ENCODE measurements at places on chromosomes 3 and 15. TPM values are rescaled to one million over a fixed set of nuclear protein-coding genes. Genes with fewer than 3 reads are reported as not detected.

The STRIT1 gene
- not detected for total RNA-seq

The KIF15 gene
- total RNA-seq: 25.8 TPM

GRCh38 chr15:92425578-92426225 is 32.0 kb downstream of the ST8SIA2 start:
- DNase-seq: no peak

DNA sequence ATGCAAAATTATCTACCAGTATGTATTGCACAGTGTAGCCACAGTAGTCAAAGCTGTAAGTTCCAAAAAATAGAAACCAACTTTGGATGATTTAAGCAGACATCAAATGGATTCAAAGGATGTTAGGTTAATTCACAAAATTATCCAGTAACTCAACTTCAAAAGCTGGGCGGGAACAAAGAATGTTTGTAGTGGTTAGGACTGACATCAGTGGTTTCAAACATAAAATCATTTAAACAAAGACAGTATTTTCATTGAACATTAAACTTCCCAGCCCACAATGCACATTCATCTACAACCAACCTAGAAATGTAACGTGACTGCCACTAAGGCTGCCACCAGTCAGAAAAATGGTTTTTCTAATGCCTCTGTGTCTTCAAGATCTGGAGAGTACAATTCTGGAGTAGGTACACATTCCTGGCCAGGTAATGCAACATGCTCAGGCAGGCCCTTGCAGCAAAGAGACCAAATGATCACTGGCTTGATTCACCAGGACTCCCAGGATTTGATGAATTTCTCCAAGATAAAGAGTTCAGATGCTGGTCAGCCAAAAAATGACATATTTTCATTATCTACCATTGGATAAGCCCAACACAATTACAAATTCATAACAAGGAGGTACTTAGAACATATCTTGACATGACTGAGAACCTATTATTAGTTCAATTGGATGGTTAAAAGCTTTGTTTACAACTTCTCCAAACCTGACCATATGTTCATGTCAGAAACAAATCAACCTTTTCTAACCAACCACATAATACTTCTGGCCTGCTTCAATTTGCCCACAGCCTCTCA is 189.8 kb upstream of the CNTN4 start:
- DNase-seq: no peak

The CHST2 gene
- 0.15 TPM for total RNA-seq

GRCh38 chr3:43997788-43998369 is 243.8 kb upstream of the TOPAZ1 start:
- DNase-seq: peak; percentile 37

The ST3GAL6 gene
- 5.4 TPM for total RNA-seq

The THAP10 gene
- 5.5 TPM for total RNA-seq

The BOC gene
- 3.0 TPM for total RNA-seq

- no peak for DNase-seq
Observed at GRCh38 chr3:155876503-155876902, 6.1 kb downstream of the GMPS start.

DNA sequence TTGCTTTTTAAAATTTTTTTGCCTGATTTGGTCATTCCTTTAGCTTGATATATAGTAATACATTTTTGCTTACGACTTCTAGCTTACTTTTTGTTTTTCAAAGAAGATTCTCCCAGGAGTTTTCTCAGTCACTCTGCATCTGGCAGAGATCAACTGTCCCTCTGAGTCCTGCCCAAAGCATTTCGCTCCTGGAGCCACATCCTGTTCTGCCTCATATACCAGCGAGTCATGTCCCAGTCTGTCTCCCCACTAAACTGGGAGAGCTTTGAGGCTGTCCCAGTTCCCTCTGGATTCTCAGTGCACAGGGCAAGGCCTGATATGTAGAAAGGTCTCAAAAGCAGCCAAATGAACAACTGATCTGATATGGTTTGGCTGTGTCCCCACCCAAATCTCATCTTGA is 326.3 kb downstream of the ARRDC4 start:
- no peak for DNase-seq

- DNase-seq: no peak
Observed at GRCh38 chr15:57704441-57704840, 2.1 kb upstream of the POLR2M start.

DNA sequence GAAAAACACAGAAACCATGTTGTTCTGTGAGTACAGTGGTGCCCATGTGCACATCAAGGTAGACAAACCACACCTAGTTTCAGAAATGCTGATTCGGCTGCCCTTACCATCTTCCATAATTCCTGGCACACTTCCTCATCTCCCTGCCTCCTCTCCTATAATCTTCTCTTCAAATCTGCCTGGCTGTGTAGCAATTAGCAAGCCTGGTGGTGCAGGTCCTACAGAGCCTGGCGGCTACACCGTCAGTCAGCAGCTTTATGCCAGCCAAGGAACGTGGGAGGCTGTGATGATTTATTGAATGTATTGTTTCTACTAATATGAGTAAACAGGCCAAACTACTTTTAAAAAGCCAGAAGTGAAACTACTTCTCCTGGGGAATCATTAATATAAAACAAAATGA is 106.8 kb downstream of the SEMA6D start:
- DNase-seq: no peak

GRCh38 chr3:7621046-7621630 is 760.2 kb downstream of the GRM7 start:
- DNase-seq: no peak

GRCh38 chr15:34721802-34722438 is 32.9 kb downstream of the GJD2 start:
- no peak for DNase-seq

GRCh38 chr3:154274348-154274747 is 49.9 kb downstream of the DHX36 start:
- no peak for DNase-seq

The GOLGA6A gene
- total RNA-seq: not detected

- peak; percentile 41 for DNase-seq
Observed at GRCh38 chr15:36803773-36804172, 224.3 kb downstream of the CDIN1 start.

The INTS14 gene
- 53.7 TPM for total RNA-seq

DNA sequence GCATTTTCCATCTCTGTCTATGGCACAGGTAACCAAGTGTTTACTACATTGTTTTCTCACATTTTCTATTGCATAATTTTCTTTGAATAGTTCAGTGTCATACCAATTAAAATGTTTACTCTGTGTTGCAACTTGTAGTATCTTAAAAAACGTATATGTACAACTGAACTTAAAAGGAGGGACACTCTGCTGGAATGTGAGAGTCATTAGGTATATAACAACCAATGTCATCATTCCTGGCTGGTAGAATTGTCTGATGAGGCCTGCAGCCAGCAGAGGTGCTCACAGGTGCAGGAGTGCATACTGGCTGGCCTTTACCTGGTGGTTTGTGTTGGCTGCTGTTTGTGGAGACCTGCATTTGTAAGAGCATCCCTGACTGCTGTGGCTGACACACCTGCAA is 19.1 kb upstream of the RARRES1 start:
- peak; percentile 92 for DNase-seq

DNA sequence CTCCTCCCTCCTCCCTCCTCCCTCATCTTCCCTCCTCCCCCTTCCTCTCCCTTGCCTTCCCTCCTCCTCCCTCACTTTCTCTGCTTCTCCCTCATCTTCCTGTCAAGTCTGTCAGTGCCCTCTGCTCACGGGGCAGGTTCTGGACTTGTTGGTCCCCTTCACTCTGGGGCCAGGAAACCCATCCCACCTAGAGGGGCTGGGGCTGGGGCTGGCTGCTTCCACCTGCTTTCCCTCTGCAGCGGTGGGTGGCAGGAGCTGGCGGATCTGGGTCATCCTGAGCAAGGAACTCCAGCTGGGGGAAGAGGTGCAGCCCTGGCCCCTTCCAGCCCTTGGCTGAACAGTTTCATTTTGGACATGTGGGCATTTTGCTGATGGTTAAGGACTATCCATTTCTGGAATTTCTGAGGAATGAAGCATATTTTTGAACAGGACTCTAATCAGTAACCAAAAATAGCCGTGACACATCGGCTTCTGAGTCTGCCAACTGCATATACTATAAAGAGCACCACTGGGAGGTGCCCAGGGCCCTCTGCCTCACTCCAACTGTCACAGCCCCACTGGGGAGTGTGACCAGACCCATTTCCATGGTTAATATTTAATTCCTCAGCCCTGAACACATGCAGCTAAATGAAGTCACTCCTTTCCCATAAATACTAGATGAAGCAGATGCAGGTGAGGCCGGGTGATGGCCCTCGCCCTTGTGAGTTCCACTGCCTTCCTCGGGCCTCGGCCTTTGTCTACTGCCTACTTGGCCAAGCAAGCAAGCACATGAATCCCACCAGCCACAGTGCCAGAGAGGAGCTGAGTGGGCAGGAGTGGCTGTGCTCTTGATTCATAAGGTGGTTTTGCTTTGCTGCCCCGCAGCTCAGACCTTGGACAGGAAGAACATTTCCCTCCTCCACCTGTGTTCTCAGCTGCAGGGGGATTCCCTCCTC is 39.8 kb downstream of the CHDH start:
- no peak for DNase-seq

DNA sequence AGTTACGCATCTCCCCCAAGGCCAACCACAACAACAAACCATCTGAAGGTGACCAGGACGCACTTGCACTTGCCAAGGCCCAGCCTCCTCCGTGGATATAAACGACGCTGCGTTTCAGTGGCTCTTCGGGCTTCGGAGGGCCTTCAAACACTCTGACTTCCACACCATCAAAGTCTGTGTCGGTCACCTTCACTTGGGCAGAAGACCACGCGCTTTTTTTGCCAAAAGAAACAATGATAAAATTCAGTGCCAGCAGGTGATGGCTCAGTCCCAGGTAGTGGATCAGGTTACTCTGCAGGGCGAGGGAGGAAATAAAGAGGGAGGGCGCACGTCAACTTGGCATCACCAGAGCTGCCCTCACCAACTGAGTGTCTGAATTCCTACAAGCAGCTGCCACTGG is 63.0 kb downstream of the NCEH1 start:
- peak; percentile 75 for DNase-seq

The HYAL1 gene
- 1.3 TPM for total RNA-seq

DNA sequence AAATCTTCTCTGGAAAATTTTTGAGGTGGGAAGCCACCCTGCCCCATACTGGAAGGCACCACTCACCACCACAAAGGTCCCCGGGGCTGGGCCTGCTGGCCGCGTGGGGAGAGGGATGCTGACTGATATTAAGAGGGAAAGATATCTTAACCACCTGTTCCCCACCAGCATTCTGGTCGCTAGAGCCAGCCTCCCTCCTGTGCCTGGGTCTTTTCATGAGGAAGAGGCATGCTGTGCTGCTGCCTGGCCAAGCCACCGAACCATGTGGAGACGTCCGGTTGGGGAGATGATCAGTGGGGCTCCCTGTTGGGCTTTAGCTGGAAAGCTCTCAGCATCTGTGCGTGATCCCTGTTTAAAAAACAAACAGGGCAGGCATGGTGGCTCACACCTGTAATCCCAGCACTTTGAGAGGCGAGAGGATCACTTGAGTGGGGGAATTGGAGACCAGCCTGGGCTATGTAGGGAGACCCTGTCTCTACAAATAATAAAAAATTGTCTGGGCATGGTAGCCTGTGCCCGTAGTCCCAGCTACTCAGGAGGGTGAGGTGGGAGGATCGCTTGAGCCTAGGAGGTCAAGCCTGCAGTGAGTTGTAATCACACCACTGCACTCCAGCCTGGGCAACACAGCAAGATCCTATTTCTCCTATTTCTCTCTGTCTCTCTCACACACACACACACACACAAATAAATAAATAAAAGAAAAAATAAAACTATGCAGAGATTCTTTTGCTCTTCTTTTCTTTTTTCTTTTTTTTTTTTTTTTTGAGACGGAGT is 1.0 kb downstream of the KLHL18 start:
- no peak for DNase-seq

DNA sequence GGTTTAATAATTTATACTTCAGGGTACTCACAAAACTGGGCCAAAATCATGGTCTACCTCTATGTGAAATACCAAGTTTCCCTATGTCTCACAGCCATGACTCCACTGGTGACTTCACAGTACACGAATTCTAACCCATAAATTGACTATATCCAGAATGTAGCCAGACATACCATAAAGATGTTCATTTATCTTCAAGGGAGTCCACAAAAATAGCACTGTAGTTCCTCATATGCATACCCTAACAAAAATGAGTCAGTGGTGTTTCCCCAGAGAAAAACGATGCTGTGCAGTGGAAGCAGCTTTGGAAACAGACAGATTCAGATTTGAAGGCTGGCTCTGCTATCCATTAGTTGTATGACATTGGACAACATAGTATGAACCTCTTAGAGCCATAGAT is 438.8 kb downstream of the FHIT start:
- DNase-seq: no peak

DNA sequence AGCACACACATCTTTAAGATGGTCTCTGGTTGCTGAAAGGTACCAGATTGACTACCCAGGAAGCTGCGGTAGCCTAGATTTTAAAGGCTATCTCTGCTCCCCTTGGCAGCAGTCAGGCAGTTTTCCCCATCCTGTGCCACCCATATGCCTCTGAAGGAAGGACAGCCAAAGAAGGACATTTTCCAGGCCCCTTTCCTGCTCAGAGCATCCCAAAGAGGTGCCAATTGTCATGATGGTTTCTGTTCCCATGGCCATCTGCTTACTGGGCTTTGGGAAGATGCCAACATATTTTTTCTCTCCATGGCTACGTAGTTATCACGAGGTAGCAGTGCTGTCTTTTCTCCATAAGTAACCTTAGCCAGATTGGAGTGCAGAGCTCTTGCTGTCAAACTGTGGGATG is 39.7 kb downstream of the UNC13C start:
- DNase-seq: no peak

The CHCHD6 gene
- 47.7 TPM for total RNA-seq

- DNase-seq: no peak
Observed at GRCh38 chr3:192068464-192069254, 607.7 kb downstream of the PYDC2 start.

The MYO5C gene
- 35.6 TPM for total RNA-seq

GRCh38 chr3:24520976-24521419 is 26.3 kb upstream of the THRB start:
- DNase-seq: no peak

GRCh38 chr15:65902373-65902772 is 33.1 kb downstream of the RAB11A start:
- DNase-seq: peak; percentile 83

GRCh38 chr3:155423526-155424322 is 130.2 kb upstream of the STRIT1 start:
- peak; percentile 82 for DNase-seq

DNA sequence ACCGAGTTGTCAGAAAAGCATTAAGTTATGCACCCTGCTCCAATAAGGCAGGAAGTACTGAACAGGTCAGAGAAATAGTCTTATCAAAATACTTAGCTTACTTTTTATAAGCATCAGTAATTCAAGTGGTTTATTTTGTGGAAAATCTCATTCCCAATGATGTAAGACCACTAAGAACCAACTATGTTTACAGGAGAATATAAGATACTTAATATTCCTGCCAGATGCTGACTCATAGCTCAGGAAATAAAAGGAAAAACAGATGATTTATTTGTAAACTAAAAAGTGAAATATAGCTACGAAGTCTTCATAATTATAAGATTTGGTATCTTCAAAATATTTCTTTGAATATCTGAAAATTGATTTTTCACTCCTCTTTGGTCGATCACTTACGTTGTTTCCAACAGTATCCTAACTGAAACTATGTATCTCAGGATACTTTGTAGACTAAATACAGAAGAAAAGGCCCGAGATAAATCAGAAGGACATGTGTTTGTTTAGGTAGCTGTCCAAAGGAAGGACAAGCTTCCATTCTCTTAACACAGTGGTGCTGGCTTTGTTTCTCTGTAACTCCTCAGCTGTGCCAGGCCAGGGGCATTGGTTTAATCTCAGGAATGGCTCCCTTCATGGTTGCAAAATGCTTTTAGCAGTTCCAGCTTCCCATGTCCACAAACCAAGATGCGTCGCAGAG is 295.8 kb downstream of the GBE1 start:
- DNase-seq: no peak

The SRPRB gene
- 25.5 TPM for total RNA-seq

- DNase-seq: no peak
Observed at GRCh38 chr15:72809329-72809728, 25.8 kb upstream of the ADPGK start.

Measured in PC-9 (cell line).